ENCODE measurements at places on chromosomes 1 and 21.
A peak's percentile ranks its signal among the peaks of the same experiment; 100 is the strongest.

DNA sequence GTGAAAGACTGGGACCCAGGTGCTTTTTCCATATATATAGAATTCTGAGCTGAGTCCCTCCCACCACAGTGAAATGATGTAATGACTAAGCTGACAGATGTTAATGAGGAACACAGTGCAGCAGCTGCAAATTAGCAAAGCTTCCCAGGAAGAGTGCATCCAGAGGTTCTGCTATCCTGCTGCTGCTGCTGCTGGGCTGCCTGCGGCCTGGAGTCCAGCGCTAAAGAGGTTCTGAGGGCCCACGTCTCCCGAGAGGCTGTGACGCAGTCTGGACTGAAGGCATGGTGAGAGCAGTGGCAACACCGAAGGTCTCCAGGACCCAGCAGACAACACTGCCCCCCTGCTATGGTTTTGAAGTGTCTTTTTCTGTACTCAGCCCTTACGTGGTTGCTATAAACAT, 63.9 kb downstream of the URB2 start:
- DNase-seq: peak; percentile 9

DNA sequence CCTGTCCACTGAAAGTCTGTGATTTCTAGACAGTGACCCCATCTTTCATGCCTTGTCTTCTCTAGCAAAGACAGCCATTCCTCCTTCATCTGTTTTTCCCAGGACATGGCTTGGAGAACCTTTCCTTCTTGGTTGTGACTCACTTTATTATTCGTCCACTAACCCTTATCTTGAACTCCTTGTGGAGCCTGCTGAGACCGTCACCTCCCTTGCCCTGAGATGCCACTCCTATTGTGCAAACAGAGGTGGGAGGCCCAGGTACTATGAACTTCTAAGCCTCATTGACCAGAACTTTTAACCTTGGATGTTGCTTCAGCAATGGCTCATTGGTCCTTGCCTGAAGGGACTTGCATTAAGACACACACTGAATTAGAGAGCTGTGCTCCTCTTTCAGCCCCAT, 117.5 kb downstream of the FOXD2 start:
- DNase-seq: no peak

DNA sequence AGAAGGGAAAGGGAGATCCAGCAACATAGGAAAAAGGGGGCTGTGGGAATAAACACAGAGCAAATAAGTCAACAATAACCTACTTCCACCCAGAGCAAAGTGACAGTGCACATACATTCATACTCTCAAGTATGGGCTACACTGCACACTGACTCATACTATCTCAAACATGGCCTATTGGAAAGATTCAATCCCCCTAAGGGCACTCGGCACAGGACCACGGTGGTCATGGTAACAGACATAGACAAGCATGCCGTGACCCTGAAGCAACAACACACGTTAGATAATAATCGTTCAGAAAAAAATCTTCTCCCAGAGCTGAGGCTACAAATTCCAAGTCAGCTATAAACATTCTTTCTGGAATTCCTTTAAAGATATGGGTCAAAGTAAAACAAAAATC, 16.8 kb upstream of the JAK1 start:
- peak; percentile 85 for DNase-seq

DNA sequence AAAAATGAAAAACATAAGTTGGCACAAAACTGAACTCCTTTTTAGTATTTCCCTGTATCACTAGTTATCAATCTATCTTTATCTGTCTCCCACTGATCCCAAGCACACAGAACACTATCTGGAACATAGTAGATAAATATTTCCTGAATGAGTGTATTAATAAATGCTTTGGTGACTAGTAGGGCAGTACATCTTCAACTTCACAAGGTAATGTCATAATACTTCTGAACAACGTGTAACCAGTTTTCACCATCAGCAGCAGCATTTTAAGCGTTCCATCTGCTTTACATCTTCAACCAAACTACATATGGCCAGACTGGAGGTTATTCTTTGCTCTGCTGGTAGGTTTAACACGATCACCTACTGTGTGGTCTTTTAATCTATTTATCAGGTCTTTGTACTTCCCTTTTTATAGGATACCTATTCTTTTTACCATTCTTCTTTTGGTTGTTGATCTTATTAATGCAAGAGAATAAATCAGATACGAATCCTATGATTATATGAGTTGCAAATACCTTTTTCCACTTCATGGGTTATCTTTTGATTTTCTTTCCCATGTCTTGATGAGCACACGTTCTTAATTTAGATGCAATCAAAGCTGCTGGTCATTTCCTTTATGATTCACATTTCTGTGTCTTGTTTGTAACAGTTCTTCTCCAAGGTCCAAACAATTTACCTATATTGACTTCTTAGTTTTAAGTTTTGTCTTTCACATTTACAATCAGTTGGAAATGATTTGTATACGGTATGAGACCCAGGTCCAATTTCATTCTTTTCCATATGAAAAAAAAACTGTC, 16.3 kb downstream of the GPBP1L1 start:
- DNase-seq: no peak

GRCh38 chr1:92298213-92298572, 594 bp downstream of the GLMN start:
- no peak for DNase-seq

DNA sequence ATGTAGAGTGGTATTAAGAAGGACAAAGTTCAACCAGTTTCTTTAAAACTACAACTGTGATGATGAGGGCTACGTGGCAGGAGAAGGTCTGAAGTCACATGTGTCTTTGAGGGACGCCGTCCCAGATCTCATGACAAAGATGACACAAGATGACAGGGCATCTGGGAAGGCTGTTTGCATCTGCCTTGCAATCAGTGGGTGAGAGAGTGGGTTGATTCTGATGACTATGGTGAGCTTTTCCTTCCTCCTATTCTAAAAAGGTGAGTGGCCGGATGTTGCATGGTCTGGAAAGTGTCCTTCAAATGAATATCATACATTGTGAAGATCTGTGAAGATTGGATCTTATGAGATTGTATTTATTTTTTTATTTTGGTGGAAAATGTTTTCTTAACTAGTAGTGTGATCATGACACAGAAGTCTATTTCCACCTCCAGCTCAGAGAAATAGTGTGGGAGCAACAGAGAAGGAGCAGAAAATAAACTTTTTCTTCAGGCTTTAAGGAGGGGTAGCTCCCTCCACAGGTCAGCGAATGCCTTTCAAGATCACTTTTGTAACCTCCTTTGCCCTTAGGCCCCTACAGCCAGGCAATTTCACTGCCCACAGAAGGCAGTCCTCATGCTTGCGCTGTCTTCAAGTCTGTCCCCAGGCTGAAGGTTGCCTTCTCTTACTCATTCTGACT, 76.0 kb upstream of the ATF3 start:
- no peak for DNase-seq

DNA sequence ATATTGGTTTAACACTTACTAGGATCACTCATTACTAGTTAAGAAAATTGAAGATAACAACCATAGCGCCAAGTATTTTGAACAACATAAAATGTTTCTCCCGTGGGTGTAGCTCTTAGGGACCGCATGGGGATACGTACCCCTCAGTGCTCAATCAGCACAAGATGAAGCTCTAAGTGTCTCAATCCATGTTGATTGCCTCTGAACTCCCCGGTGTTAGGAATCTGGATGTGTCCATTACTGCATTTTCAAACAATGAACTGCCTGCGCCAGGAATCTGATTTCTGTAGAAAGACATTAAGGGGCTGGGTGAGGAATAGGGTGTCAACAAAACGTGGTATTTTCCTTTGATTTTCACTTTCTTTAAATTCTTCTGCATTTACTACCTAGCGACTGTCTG, 100.2 kb downstream of the LMO4 start:
- no peak for DNase-seq

GRCh38 chr21:20463362-20463761, 534.8 kb upstream of the NCAM2 start:
- DNase-seq: no peak

DNA sequence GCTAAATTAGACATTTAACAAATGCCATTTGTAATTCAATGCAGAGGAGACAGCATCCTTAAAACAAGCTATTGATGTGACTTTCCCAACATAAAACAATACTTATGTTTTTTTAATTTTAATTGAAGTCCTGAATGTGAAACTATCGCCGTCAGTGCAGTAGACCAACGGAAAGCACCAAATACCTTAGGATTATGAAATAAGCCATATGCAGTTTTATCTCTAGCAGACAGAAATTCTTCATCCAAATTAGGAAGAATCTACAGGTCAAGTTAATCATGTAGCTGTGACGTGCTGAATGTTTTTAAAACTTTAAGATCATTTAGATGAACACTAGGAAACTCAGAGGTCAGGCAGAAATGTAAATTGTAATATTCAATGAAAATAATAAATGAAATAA, 714 bp upstream of the ST6GALNAC5 start:
- DNase-seq: no peak

All from NCI-H69 (cell line).